ENCODE measurements at places on chromosomes 16 and 17.

- DNase-seq: no peak
Measured at GRCh38 chr17:45745601-45746494, 38.3 kb upstream of the CRHR1 start.

DNA sequence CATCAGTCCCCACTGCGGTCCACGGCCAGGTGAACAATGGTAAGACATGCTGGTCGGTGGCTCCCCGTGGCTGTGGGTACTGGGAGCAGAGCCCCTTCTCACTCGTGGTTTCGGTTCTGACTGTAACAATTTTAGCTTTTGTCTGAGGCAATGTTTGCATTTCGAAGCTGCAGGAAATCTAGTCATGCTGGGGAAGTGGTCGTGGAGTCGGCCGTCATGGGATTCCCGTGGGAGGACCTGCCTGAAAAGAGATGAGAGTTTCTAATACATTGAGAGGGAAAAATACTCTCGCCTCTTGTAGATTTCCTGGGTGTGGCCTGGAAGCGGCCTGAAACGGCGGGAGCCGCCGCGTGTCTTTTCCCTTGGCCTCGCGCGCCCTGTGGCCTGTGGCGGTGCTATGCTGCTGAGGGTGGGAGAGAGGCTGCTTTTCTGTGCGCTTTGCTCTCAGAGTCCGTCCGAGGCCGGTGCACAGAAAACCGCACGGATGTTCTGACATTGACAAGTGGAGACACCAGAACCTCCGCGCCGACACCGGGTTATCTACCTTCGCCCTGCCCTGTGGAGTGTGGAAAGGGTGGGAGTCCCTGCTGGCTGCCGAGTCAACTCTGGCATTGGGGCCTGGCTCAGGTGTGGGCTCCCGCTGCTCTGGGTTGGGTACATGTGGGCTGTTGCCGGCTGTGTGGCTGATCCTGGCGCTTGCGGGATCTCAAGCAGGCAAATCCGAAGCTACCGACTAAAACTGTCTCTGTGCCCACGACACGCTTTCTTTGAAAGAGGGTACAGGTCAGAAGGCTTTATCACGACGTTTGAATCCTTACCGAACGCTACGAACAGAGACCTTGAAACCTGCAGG is 60.8 kb downstream of the WDR45B start:
- DNase-seq: no peak

DNA sequence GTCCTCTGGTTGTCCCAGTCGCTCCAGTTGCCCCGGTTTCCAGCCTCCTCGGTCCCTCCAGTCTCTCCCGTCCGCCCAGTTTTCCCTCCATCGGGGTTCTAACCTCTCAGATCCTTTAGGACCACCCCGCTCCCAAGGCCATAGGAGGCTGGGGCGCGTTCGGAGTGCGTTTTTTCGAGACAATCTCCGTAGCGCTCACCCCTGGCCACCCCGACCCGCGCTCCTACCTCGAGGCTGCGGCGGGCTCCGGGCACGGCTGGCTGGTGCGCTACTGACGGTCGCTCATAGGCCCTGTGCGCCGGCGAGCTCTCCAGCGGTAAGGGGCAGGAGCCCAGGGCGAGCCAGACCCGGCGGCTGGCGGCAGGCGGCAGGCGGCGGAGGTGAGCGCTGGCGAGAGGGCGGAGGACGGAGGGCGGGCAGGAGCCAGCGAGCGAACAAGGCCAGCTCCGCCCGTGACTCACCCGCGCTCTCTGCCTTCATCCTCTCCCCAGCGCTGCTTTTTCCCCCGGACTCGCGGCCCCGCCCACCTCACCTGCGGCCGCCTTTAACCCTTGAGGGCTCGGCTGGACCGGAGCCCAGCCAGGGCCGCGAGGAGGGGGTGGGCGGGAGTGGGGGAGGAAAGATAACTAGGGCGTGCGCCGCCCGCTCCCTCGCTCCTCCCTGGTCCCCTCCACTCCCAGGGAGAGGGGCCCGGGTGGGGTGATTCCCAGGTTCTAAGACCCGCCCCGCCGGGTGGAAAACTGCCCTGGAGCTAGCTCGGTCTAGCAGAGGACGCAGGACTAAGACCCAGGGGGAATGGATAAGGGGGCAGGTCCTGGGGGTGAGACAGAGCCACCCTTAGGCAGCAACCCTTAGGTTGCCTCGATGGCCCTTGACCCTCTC is at the start of gene SP6:
TSS of gene SP6 (minus strand) at position 472 of the 882 bp plus-strand sequence. CDS start 2,734 bp downstream, outside the sequence.
- peak; percentile 45 for DNase-seq

GRCh38 chr17:17172001-17172939 is 33.9 kb downstream of the PLD6 start:
- DNase-seq: no peak

GRCh38 chr17:3885271-3885670 is 7.6 kb downstream of the CAMKK1 start:
- DNase-seq: no peak

DNA sequence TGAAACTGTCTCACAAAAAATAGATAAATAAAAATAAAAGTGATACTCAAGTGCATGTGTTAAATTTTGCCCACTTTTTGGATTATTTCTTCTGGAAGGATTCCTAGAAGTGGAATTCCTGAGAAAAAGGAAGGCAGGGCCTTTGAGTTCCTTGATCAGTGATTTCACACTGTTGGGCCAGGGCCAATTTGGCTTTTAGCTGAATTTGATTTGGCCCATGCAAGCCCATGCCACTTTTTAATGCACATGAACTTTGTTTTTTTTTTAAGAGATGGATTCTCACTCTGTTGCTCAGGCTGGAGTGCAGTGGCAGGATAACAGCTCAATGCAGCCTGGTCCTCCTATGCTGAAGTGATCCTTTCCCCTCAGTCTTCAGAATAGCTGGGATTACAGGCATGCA is 96.3 kb downstream of the TNFRSF13B start:
- DNase-seq: no peak

DNA sequence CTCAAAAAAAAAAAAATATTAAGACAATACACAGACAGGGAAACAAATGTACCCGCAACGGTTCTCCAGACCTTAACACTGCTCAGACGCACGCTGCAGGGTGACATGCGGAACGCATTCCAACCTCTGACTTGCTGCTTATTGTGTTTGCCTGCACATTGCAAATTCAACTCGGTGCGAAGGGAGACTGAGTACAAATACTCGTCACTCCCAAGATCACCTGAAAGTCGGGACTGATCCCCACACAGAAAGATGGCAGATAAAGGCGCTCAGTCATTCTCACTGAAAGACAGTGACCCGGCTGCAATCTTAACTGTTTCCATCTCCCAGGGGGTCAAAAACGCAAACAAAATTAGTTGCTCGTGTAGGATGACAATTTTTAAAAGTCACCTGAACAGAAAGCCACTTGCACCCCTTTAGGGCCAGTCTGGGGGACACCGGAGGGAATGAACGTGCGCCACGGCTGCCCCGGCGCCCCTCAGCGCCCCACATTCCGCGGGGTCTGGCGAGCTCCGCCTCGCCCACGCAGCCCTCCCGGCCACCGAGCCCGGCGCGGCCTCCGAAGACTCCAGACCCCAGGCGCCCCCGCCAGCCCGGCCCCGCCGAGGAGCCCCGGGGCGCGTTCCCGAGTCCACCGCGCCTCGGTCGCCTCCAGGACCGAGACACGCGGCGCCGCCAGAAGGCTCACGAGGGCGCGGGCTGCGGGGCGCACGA is 589 bp downstream of the CLCN7 start:
- no peak for DNase-seq

DNA sequence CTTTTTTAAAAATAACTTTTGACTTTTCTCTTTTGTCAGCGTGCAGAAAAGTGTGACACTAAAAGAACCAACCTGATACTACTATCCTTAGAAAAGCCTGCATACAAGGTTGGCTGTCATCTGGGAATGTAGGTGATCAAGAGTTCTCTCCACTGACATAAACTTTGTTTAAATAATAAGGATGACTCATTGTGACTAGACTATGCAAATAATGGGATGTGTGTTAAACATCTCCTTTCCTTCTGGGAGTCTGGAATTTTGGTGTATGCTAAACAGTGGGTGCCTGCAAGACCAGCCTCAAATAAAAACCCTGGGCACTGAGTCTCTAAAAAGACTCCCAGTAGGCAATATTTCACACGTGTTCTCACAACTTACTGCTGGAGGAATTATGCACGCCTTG is 373.4 kb downstream of the CNTNAP4 start:
- no peak for DNase-seq

DNA sequence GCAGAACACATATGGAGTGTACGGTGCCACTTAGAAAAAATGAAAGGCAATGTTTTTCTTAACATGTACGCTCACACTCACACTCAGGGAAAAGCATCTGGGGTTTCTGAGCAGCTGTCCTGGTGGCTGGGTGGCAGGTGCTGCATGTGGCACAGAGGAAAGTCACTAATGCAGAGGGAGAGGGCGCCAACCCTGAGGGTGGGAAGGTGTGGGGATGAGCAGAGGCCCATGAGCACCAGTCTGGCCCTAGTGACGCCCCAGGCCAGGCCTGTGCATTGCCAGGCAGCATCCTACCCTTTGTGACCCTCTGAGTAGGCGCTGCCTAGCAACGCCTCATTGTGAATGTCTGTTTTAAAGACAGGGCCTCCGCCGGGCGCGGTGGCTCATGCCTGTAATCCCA is 19.1 kb upstream of the LCMT1 start:
- no peak for DNase-seq

DNA sequence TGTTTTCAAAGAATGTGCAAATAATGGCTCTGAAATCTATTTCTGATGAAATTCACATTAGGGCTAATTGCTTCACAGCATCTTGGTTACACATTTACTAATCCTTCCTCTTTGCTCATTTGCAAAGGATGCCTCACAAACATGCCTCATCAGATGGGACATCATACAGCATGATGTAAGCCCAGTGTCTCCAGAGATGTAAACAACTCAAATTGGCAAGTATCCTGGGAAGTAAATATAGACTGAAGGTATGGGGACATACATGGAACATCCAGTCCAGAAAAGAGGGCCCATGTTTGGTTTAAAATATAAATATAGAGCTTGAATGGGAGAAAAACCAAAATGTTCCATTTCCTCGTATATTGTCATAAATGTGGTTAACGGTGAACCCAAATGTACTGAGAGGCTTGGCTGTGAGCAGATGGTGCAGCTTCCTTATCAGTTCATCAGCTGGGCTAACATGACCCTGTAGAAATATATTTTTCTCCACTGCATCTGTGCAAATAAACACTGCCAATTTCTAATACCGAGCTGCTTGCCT is 142.9 kb upstream of the NUDT7 start:
- no peak for DNase-seq

DNA sequence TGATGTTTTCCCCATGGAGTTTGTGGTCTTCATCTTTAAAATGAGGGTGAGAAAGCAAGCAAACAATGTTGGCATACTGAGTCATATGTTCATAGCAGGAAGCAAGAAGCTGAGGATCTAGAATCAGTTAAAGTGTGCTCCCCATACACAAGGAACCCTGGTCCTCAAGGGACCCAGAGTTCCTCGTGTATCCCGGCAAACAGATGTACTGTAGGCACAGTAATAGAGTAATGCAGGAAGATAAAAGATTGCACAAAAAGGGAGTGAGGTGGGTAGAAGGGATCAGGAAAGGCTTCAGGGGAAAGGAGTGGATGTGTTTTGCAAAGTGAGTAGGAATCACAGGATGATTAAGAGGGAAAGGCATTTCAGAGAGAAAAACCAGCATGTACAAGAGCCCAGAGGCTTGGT is 412.3 kb upstream of the CDH11 start:
- DNase-seq: no peak

Measured in T1000 (cell line).